ENCODE measurements at places on chromosomes 13 and 19.

DNA sequence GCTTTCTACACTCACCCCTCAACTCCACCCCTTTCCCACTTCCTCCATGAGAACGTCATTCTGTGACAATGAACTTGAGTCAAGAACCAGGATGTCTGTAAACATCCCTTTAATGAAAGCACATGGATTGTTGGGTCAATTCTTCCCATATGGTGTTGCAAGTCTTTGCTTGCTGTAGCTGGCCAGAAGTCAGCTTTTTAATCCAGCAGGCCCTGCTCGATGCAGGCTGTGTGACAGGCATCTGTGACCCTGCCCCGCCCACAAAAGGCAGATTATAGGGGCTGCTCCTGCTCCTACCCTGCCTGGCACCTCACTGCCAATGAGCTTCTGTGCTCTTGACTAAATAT lies 78.0 kb downstream of the STARD13 start:
- no peak overlapping the region for H3K4me3 ChIP-seq
- no peak overlapping the region for H3K27ac ChIP-seq
- no peak for DNase-seq
- no peaks in the 10 kb centered on the region for H3K36me3 ChIP-seq

GRCh38 chr19:5070930-5071329 lies 102.0 kb downstream of the KDM4B start:
- no peaks in the 10 kb centered on the region for H3K36me3 ChIP-seq
- H3K4me1 ChIP-seq, result no peaks in the 10 kb centered on the region
- no peak for DNase-seq
- no peak overlapping the region for H3K4me3 ChIP-seq

GRCh38 chr19:58228585-58229254 lies at the start of gene ZNF544:
TSS of gene ZNF544 (plus strand) at chr19:58228914. CDS start at chr19:58244024, 15,110 bp downstream.
- no peak for DNase-seq
- peaks cover 5% of the 10 kb centered on the region for H3K4me1 ChIP-seq
- H3K4me3 ChIP-seq, result peak within 1 kb of the TSS; percentile 57
- H3K27me3 ChIP-seq, result no peaks in the 10 kb centered on the region
- peak within 1 kb of the TSS; percentile 92 for H3K27ac ChIP-seq

GRCh38 chr13:48263196-48263595 lies 30.2 kb downstream of the ITM2B start:
- H3K27me3 ChIP-seq, result no peaks in the 10 kb centered on the region
- H3K27ac ChIP-seq, result no peak overlapping the region

DNA sequence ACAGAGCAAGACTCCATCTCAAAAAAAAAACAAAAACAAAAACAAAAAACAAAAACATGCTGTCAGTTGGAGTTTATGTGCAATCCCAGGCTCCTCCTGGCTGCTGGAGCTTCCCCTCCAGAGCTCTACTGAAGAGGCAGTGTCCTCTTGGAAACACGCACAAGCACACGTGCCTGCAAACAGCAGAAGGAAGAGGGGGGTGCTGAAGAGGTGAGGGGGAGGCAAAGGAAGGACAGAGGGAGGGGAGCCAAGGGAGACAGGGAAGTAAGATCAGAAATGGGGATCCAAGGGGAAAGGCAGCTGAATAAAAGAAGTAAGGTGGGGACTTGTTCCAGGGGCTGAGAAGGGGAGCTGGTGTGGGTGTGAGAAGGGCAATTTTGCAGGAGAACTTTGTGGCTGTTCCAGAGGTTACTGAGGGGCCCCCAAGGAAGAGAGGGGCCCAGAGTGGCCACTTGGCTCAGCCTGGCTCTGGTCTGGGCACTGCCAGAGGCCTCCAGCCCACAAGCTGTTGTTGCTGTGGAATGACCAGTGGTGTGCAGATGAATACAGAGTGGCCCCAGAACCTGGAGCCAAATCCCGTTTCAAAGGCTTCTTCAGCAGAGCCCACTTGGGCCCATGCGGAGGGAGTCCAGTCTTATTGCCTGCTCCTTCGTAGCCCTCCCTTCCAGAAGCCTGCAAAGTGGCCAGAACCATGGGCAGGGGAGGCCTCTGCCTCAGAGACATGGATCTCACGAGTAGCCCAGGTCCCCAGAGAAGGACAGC lies 34.4 kb downstream of the LYL1 start:
- H3K4me3 ChIP-seq, result no peak overlapping the region
- peaks cover 17% of the 10 kb centered on the region for H3K4me1 ChIP-seq
- no peaks in the 10 kb centered on the region for H3K36me3 ChIP-seq
- no peak overlapping the region for H3K27ac ChIP-seq
- no peaks in the 10 kb centered on the region for H3K27me3 ChIP-seq
- DNase-seq, result no peak
